Parietal lobe (tissue), 2 donors: ENCODE measurements at places on chromosomes 12 and 14. TPM values are rescaled to one million over a fixed set of nuclear protein-coding genes. Genes with fewer than 3 reads are reported as not detected.

Gene SLC35F4
- total RNA-seq = 3.8 TPM

Gene TMEM119
- 0.94 TPM for total RNA-seq

Gene ZNF705A
- total RNA-seq = not detected

Gene VAMP1
- 5.9 TPM for total RNA-seq

Gene STRN3
- total RNA-seq = 107 TPM

Gene EGLN3
- 8.5 TPM for total RNA-seq

Gene CELA1
- total RNA-seq = not detected

Gene LGR5
- total RNA-seq = 0.31 TPM

Gene ANKS1B
- total RNA-seq = 534 TPM

Gene APOLD1
- total RNA-seq = 19.4 TPM

Gene TBK1
- 44.1 TPM for total RNA-seq

Gene RASAL1
- total RNA-seq = 2.8 TPM

Gene FOXN3
- 82.3 TPM for total RNA-seq

Gene KRT5
- total RNA-seq = not detected

Gene FBXO34
- total RNA-seq = 34.4 TPM
